ENCODE measurements at places on chromosomes 7 and 10. TPM values are rescaled to one million over a fixed set of nuclear protein-coding genes. Genes with fewer than 3 reads are reported as not detected.

MMD2 gene
- not detected for total RNA-seq

CCDC172 gene
- total RNA-seq, result not detected

VENTX gene
- not detected for total RNA-seq

DNA sequence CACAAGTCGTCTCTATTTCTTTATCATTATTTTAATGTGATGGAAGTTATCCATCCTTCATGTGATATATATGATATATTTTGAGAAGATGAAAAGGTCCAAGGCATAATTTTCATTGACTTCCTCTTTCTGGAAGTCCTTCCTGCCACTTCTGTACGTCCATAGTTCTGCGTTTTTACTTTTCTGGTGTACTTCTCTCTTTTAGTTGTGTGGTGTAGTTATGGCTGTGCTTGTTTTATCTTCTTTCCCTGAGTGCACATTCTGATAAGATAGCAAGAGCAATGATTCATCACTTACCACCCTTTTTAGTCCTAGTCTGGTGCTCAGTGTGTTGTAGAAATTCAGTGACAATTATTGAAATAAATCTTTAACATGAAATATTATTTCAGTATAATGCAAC lies 231.3 kb upstream of the FERD3L start:
- no peak for DNase-seq
- H3K4me3 ChIP-seq, result no peak overlapping the region
- H3K36me3 ChIP-seq, result no peaks in the 10 kb centered on the region
- H3K27me3 ChIP-seq, result no peaks in the 10 kb centered on the region
- H3K27ac ChIP-seq, result no peak overlapping the region

DNA sequence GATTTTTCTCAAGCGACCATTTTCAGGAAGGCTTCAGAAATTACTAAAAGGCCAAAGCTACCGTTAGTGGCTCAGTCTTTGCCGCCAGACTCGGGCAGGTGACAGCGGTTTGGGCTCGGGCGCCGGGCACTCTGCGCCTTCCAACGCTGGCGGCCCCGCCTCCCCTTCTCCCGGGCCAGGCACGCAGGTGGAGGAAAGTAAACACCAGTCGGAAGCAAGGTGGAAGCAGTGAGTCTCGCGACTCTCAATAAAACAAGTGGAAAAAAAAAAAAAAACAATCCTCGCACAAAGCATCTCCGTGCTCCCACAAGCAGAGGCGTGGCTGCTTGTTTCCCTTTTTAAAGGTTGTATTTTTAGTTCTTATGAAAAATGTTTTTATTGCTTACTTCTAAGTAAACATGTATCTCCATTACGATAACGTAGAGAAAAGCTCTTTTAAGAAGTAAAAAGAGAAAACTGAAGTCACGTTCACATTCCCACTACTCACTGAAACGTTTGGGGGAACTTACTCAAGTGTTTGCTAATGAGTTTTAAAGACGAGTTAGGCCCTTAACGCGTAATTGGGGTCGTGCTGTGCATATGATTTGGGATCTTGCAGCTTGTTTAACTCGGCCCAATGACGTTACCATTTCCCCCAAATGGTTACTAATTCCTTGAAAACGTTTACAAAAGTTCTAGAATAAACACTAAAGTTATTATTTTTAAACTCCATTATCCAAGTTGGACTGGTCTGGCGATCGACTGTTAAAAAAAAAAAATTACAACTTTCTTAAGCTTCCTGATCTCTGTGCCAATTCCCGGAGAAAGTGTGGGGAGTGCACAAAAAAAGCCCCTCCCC lies 864 bp downstream of the CDCA7L start:
- peak overlapping the region; percentile 71 for H3K4me3 ChIP-seq
- no peak for DNase-seq
- no peaks in the 10 kb centered on the region for H3K27me3 ChIP-seq
- H3K4me1 ChIP-seq, result peaks cover 11% of the 10 kb centered on the region
- H3K36me3 ChIP-seq, result no peaks in the 10 kb centered on the region
- no peak overlapping the region for H3K27ac ChIP-seq
